NCI-H1092 treated with DMSO at 0.1 percent for 48 hours (cell line): ENCODE measurements at places on chromosomes 6 and 20.
A peak's percentile ranks its signal among the peaks of the same experiment; 100 is the strongest.

- DNase-seq = no peak
These were observed 11.5 kb downstream of the SDC4 start for GRCh38 chr20:45336530-45337366.

GRCh38 chr6:4620284-4621151, 155.7 kb upstream of the CDYL start:
- DNase-seq = no peak

- no peak for DNase-seq
These were observed 16.2 kb downstream of the HLA-DPB1 start for GRCh38 chr6:33091957-33092356.

GRCh38 chr20:48817367-48818030, 10.3 kb downstream of the PREX1 start:
- no peak for DNase-seq

DNA sequence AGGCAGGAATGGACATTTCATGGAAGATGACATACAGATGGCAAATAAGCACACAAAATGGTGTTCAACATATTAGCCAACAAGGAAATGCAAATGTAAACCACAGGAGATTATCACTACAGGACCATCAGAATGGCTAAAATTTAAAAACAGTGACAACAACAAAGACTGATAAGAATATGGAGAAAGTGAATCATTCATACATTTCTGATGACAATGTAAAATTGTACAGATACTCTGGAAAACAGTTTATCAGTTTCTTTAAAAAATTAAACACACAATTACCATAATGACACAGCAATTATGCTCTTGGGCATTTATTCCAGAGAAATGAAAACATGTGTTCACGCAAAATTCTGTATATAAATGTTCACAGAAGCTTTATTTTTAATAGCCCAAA, 105.8 kb upstream of the RUNX2 start:
- no peak for DNase-seq

DNA sequence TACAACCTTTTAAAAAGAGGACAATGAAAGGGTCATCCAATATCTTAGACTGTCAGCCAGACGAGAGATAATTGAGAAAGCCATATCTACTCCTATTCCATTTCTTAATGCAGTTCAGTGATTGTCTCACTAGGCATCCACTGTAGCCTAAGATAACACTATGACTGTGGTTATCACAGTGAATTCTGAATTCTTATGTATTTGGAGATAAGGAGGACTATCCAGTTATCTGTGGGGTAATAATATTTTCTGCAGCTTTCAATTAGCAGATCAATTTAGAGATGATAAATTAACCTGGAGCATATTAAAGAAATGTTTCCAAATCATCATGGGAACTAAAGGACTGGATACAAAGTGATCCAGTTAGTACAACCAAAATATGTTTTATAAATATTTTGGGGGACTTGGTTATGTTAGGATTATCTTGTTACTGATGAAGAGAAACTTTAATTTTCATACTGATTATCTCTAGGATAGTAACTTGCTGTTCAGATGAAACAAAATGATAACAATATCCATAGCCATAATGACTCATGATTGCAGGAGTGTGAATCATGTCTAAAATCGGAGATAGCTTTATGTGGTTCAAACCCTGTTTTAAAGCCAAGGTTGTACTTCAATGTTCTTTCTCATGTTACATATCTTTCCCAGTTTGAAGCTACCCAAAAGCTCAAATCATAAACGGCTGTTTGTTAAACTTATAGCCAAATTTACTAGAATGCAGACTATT, 1152.0 kb downstream of the HACE1 start:
- no peak for DNase-seq

GRCh38 chr6:146770965-146771735, 172.4 kb downstream of the ADGB start:
- DNase-seq = no peak

- no peak for DNase-seq
These were observed 10.9 kb downstream of the ARFGEF2 start for GRCh38 chr20:48932375-48932941.

DNA sequence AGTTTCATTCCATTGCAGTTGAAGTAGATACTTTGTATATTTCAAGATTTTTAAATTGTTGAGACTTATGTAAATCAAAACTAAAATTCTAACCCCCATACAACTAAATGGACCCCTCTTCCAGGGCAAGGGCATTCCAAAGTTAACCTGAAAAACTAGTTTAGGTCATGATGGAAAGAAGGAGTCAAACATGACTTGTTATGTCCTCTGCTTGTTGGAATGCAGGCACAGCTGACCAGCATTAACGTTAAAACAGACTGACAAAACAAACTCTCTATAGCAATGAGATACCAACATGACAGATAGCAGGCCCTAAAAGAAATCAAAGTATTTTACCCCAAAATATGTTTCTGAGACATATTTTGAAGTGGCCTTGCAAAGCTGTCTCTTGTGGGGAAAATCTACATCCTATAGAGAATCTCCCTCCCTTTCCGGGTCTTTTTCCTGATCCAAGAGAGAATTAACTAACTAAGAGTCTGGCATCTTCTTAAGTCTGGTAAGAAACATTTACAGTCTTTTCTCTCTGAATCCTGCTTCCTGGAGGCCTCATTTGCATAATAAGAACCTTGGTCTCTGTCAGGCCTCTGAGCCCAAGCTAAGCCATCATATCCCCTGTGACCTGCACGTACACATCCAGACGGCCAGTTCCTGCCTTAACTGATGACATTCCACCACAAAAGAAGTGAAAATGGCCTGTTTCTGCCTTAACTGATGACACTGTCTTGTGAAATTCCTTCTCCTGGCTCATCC, 124.3 kb upstream of the ATXN1 start:
- DNase-seq = no peak

- DNase-seq = no peak
These were observed 672.2 kb downstream of the EPM2A start for GRCh38 chr6:145063091-145063490.

- DNase-seq = no peak
These were observed 33.4 kb downstream of the SNAI1 start for GRCh38 chr20:50015993-50016770.

- DNase-seq = no peak
These were observed 322.8 kb upstream of the NT5E start for GRCh38 chr6:85127168-85127498.

- peak; percentile 40 for DNase-seq
These were observed 435 bp downstream of the CENPB start for GRCh38 chr20:3786126-3786484.

- no peak for DNase-seq
These were observed 24.4 kb downstream of the PLCB1 start for GRCh38 chr20:8156235-8157079.

- DNase-seq = no peak
These were observed 70.2 kb downstream of the SNX9 start for GRCh38 chr6:157893238-157893637.

GRCh38 chr20:34921436-34921835, 34.2 kb downstream of the GSS start:
- no peak for DNase-seq
